Activated naive CD4-positive, alpha-beta T cell treated with Interleukin-2 at 50 U/mL for 16 hours (primary cell): ENCODE measurements at places on chromosomes 3 and 15.
A peak's percentile ranks its signal among the peaks of the same experiment; 100 is the strongest.

DNA sequence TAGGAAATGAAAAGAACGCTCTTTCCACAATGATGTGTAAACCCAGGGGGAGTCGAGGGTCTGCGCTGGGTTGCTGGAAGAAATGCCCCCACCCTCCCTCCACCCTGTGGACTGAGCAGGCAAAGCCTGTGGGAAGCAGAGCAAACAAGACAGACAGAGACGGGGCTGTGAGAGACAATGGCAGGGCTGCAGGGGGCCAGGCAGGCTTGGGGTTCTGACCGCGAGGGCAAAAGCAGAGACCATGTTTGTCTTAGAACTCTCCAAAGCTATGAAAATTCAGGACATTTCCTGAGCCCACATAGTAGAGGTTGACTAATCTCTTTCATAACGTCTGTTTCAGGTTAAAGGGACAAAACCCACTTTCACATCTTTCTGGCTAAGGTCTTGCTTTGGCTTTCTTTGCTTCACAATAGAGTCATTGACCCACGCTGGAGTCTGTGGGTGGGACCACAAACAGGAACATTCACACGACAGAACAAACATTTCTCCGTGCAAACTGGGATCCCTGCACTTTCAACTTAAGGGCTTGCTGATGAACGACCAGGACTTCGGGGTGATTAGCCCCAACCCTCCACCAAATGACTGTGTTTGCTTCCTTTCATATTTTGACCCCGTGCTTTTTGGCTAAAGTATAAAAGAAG, 156.0 kb upstream of the TPM1 start:
- no peak for DNase-seq

- no peak for DNase-seq
Observed at GRCh38 chr15:69305204-69305931, 6.7 kb downstream of the PAQR5 start.

DNA sequence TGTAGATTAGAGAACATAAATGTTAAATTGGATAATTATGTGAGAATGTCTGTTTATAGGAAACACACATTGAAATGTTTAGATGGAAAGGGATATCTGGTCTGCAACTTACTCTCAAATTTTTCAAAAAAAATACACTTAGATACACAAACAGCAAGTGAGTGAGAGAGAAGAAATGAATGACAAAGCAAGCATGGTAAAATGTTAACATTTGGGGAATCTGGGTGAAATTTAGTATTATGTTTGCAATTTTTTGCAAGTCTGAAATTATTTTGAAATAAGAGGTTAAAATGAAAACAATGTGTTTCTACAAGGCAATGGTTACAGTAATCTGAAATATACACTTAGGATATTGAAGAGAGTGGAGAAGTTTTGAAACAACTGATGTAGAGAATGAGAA, 134.3 kb downstream of the GLDN start:
- DNase-seq = no peak

DNA sequence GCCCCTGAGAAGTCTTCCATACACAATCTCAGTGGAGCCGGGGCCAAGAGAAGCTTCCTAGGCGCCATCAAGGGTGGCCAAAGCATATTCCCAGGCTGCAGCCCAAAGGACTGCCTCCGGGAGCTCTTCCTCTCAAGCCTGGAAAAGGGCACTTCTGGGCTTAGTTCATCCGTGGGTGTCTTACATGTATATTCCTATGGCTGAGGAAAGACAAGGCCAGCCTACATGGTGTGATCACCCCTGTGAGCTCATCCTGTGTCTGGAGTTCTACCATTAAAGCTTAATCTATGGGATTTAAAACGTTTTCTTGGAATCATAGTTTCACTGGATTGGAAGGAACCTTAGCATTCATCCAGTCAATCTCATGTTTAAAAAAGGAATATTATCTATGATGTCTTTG, 21.9 kb upstream of the TIMP4 start:
- DNase-seq = no peak

DNA sequence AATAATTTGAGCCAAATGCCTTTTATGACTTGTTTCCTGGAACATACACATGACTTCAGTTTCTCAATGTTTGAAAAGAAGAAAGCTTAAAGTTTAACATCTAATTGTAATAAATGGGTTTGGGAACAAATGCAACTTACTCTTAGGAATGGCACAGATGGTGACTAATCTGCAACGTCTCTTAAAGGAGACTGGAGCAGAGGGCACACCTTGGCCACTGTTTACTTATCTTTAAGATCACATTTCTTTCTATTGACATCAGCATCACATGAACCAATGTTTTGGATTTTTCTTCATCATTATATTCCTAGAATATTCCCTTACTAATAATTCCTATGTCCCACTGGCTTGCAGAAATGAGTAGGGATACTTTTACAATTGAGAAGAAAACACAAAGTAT, 229.5 kb downstream of the CHL1 start:
- DNase-seq = no peak

GRCh38 chr15:66078196-66078928, 175.2 kb downstream of the MEGF11 start:
- no peak for DNase-seq

DNA sequence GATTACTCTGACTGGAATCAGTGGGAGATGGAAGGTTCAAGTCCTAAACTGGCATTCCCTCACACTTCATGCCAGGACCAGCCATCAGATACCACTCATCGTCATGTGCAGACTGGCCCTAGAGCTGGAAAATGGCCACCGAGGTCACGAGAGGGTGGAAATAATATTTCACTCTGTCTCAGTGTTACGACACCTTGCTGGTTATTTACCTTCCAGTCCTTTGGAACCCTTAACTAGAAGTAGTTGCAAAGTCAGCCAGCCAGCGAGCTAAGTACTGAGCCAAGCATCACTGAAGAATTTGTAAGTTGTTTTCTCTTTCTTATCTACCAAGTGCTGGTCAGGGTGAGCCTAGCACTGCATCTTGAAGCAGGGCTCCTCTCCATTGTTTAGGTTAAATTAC, 309.9 kb upstream of the RASGRP1 start:
- DNase-seq = no peak

DNA sequence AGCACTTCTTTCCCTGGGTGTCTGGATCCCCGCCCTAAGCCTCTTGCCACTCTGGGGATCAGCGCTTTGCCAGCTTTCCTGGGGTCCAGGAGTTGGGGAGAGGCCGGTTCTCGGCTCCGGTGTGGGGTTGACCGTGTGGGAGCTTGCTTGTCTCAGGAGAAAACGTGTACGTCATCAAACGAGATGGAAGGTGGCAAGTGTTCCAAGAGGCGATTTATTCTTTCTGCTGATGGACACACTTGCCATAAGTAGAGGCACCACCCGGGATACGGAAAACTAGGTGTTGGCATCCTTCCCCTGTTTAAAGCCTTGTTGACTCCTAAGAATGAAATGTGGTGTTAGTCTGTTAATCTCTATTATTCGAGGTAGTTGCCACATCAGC, 295 bp downstream of the ZWILCH start:
- DNase-seq = no peak

- no peak for DNase-seq
Observed at GRCh38 chr3:194711913-194712312, 26.2 kb downstream of the FAM43A start.

GRCh38 chr15:33461671-33462070, 150.9 kb downstream of the RYR3 start:
- no peak for DNase-seq

DNA sequence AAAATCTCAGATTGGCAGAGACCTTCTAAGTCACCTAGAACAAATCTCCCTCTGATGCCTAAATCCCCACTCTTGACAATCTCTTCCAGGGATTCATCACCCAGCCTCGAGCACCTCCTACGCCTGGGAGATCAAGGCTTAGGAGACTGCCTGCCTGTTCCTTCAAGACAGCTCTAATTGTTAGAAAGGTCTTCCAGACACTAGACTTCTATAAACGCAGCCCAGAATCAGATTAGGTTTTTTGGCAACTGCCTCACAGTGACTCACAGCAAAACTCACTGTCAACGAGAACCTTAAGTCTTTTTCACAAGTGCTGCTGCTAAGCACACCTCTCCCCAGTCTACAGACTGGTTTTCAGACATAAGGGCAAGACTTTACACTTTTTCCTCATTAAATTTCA, 23.1 kb downstream of the SRGAP3 start:
- DNase-seq = no peak

GRCh38 chr15:57436166-57436565, 59.9 kb downstream of the CGNL1 start:
- no peak for DNase-seq

- DNase-seq = no peak
Observed at GRCh38 chr3:48361928-48362327, 10.1 kb upstream of the FBXW12 start.

DNA sequence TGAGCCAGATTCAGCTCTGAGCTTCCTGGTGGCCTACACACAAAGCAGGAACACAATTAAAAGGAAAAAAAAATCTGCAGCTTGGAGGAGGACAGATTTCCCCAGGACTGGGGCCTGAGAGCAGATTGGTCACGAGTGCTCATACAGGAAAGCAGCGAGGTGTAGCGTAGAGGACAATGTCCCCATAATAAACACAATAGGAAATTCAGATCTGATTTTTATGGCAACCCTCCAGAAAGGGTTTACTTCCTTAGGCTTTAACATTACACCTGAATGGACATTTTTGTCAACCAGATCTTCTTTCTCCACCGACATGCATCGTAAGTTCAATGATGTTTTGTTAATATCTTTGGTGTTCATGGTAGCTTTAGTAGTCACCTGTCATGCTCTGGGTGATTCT, 23.3 kb downstream of the SLC6A20 start:
- DNase-seq = no peak

DNA sequence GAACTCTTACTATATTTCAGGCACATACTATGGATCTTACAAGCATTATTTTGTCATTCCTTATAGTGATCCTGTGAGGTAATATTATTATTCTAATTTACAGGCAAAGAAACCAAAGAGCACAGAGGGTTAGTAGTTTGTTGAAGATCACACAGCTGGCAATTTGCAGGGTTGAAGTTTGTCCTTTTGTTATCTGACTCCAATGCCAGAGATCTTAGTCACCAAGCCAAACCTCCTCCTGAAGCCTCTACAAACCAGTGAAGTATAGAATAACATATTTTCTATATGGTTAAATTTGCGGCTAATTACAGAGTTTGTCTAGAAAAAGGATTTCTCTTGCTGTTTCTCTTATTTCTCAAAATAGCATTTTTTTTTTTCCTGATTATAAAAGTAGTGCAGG, 11.2 kb downstream of the ISLR2 start:
- DNase-seq = no peak

GRCh38 chr3:8734908-8735307, 1.3 kb downstream of the CAV3 start:
- DNase-seq = no peak

DNA sequence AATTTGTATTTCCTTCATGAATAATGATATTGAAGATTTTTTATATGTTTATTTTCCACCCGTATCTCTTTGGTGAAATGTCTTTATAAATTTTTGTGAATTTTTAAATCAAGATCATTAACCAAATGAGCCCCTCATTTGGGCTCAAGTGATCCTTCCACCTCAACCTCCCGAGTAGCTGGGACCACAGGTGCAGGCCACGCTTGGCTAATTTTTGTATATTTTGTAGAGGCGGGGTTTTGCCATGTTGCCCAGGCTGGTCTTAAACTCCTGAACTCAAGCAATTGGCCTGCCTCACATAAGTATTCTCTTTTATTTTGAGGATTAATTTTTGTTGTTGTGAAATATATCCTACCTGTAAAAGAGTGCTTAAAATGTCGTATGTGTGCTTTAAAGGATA, 4.9 kb downstream of the BBS4 start:
- DNase-seq = no peak

- DNase-seq = no peak
Observed at GRCh38 chr3:26058901-26059321, 269.0 kb downstream of the OXSM start.

DNA sequence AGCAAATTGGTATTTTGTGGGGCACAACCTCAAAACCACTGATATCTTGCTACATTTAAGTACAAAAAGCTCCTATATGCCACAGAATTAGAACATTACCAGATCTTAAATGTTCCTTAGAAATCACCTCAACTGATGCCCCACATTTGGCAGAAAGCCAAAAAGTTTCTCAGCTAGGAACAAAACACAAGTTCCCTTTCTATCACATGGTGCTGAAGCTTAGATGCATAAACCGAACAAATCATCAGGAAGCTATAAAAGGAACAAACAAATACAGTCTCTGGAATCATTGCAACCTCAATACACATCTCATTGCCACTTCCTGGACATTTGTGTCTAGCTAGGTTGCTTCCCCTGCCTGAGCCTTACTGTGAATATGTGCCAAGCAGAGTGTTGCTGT, 492.6 kb downstream of the LPP start:
- no peak for DNase-seq

DNA sequence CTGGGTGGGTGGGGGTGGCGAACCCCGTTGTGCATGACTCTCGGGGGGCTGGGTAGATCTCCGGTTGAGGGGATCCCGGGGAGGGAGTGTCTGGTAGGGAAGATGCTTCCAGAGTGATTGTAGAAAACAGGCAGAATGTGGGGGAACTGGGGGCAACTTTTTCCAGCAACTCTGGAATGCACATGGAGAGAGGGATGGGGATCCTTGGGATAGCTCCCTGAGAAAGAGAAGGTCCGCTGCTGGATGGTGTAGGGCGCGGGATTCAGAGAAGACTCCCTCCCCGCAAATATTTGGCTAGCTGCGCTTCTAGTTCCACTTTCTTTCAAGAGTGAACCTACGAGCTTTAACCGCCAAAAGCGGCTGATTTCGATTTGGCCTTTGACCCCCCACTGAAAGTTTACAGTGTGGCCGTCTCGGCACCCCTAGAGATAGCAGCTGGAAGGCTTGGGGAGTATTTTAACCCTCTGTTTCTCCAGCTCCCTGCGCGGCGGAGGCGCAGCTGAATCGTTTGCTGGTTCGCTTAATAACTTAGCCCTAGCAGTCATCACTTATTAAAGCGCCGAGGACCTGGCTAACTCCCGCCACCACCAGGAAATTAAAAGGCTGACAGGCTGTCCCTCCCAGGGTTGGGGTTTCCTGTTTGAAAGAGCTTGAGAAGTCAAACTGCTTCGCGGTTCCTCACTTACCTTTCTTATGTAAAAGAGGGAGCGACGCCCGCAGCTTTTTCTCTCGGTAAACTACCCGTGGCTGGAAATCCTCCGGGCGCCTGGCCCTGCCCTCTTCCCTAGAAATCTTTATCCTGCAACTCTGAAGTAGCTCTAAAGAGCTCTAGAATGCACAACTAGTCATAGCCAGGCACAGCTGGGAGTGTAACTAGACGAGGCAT, 1.2 kb downstream of the PHLDB2 start:
- DNase-seq = peak; percentile 55

- no peak for DNase-seq
Observed at GRCh38 chr3:149167898-149168297, 38.5 kb downstream of the HPS3 start.

DNA sequence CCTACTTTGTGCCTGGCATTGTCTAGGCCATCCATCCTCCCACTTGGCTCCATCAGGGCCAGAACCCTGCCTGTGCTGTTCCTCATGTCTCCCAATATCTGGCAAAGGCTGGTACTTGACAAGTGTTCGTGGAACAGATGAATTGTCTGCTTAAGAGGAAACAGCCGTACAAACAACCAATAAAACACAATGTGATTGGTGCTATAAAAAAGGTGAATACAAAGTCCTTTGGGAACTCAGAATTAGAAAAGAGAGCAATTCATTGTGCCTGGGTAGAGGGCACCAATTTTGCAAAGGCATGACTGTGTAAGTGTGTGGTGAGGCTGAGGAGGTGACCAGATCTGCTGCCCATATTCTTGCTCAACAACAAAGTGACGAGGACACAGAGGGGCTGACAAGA, 164.5 kb upstream of the PPP2R3A start:
- DNase-seq = no peak

- DNase-seq = no peak
Observed at GRCh38 chr3:30586096-30586805, 20.1 kb upstream of the TGFBR2 start.

- no peak for DNase-seq
Observed at GRCh38 chr3:87307805-87308204, 31.4 kb upstream of the POU1F1 start.
